ENCODE measurements at places on chromosomes 5 and 9.
A peak's percentile ranks its signal among the peaks of the same experiment; 100 is the strongest.

- peak; percentile 62 for DNase-seq
Observed at GRCh38 chr5:65086234-65086890, 317.6 kb downstream of the CWC27 start.

- DNase-seq: no peak
Observed at GRCh38 chr9:7150153-7150890, 392.5 kb downstream of the KDM4C start.

- no peak for DNase-seq
Observed at GRCh38 chr5:96870094-96871026, 5.9 kb upstream of the ERAP2 start.

DNA sequence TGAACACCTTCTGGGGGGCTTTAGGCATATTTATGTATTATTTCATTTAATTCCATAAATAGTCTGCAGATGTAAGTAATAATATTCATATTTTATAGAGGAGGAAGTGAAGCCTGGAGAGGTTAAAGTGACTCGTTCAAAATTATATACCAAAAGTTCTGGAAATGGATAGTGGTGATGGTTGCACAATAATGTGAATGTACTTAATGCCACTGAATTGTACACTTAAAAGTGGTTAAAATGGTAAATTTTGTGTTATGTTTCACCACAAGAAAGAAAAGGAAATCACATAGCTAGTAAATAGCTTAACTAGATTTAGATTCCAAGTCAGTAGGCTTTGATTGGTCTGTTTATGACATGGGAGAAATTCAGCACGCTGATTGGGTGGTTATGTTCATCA, 13.0 kb upstream of the TMEFF1 start:
- DNase-seq: no peak

DNA sequence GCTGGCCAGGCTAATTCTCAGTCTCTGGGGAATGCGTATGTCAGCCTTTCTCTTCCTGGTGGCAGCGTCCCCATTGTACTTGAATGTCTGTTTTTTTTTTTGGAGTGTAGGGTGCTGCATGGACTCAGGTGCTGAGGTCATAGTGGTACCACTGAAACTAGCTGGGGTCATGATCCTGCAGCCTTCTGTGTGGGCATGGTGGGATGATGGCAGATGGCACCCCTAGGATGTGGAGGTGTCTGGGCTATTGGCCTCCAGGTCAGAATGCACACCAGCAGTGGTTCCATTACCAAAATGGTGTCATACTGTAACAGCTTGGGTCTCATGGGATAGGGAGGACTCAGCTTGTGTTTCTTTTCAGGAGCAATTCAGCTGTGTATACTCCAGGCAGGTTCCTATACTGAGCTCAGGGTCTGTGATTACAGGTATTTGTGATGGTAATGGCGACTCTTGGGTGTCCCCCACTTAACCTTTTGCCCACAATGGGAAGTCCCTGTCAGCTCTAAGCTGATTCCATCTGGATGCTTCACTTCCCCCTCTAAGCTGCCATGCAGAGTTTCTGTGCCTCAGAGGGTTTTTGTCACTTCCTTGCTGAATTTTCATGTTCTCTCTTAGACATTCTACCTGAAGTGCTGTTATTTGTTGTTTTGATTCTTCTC, 17.9 kb downstream of the HSD17B4 start:
- DNase-seq: no peak

DNA sequence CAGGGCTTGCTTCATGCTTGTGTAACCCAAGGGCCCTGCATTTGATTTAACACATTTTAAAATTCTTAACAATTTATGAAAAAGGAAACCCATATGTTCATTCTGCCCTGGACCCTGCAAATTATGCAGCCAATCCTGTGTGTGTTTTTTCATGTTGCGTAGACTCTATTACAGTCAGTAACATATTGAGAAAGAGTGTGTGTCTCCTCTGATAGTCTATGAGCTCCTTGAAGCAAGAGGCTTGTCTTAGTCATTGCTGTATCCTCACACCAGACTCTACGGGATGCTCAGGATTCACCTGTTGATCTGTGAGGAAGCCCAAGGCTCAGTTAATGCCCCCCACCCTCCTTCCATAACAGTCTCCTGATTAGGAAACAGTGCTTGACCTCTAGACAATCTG, 177.3 kb upstream of the DMAC1 start:
- no peak for DNase-seq

DNA sequence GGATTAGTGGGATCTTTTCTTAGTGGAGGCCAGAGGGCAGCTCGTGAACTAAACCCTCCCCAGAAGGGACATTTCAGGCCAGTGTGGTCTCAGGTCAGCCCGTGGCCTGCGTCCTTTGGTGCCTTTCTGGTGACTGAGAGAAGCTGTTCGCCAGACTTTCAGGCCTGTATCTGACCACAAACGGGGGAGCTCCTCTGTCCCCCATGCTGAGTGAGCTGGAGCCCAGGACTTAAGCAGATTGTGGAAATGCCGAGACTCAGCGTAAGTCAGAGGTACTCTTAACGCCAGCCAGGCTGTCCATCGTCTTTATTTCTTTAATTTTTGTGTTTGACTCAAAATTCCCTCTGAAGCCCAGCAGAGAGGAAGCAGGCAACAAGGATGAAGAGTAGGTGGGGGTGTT, 54.8 kb upstream of the NCS1 start:
- no peak for DNase-seq
